PC-9 (cell line): ENCODE measurements at places on chromosomes 7 and 10. TPM values are rescaled to one million over a fixed set of nuclear protein-coding genes. Genes with fewer than 3 reads are reported as not detected.

DNA sequence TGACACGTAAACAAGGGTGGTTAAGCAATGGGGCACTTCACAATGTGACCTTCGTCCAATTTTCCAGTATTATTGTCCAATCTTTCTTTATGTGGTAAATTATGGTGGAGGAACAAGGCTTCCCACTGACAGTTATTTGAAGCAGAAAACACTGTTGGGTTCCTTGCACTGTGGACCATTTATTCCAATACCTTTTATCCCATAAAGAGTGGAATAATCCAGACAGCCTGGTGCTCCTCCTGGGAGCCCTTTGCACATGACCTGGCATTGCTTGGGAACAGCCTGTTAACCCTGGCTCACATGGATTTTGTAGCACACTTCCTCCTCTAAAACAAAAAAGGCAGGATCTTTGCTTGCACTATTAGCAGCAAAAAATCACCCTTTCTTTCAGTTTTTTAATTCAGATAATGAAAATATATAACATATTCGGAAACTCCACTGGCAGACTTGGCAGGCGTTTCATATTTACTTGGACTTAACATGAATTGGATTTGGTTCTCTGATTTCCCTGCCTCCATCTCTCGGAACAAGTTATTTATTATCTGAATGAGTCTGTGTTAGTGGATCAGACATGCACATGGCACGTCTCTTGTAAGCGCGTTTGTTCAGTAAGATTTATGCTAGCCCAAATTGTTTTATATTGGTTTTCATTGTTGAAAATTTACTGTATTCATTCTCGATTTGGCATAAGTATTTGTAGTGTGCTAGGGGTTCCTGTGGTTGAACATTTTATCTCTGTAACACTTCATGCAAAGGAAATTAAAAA lies 59.3 kb downstream of the BMPER start:
- no peak for DNase-seq

Gene MINDY4
- 11.5 and 14.8 TPM in 2 replicates for total RNA-seq

Gene GBX1
- not detected in 2 replicates for total RNA-seq

- no peak for DNase-seq
Observed at GRCh38 chr10:100739517-100740368, 5.6 kb upstream of the PAX2 start.

DNA sequence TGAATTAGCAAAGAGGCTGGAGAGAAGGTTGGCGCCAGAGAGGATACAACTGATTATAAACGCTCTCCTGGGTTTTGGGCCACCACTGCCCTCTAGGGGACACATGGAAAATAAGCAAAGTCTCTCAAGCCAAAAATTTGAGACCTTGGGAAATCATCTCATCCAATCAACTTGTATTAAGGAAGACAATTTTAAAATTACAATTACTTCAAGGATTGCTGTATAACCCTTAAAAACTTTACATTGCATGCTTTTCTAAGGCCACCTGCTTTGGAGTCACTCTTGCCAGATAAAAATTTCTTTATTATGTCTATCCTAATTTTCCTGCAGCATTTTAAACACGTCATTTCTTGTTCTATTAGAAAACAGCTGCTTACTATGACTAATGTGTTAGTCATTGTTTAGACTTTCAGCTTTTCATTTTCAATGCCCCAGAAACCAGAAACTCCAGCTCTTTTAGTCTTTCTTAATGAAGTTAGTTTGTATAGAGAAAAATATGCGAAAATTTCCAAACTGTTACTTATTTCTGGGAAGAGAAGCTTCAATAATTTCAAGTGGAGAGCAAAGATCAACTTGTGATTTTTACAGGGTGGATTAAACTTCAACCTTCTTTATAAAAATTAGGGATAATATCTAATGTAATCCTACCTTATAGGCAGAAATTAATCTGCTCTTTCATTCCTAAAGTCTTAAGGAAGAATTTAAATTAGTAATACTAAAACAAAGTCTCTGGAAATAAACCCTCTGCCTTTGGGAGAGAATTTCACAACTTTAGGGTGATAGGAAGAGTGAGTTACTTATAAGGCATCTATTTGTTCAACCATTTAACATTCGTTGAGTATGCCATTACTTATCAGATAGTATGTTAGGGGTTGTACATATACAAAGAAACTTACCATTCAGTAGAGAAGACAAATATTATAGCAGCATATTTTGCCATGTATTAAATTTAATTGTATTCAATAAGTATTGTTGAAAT lies 20.6 kb upstream of the RHOBTB1 start:
- peak; percentile 94 for DNase-seq

Gene SPDYE2
- not detected in 2 replicates for total RNA-seq

DNA sequence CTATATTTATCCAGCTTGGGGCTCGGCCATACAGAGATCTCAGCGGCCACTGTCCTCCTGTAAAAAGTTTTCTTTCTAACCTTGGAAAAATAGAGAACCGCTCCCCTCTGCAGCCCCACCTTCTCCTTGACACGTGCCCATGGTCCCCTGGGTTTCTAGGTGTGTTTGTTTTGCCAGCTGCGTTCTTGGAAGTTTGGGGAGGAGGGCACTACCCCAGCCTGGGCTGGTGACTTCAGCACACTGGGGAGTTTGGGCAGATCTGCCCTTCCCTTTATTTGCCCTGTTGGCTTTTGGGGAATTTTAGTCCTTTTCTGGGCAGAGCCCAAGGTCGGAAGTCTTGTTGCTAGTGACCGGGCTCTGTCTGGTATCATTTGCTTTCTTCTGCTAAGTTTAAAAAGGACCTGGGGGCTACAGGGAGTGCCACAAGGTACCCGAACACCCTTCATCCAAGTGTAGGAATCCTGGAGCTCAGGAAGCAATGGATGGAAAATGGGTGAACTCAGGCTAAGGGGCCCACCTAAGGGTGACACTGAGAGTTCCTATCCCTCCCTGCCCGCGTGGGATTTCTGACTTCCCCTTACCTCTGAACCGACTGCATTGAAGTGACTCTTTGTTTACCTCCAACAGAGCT lies 1.7 kb downstream of the ADAMTS14 start:
- no peak for DNase-seq

- DNase-seq, result no peak
Observed at GRCh38 chr10:61970182-61971002, 68.9 kb downstream of the ARID5B start.

- DNase-seq, result no peak
Observed at GRCh38 chr10:43273997-43274396, 7.1 kb upstream of the RASGEF1A start.

GRCh38 chr10:62083412-62084267 lies 182.1 kb downstream of the ARID5B start:
- peak; percentile 38 for DNase-seq

- DNase-seq, result no peak
Observed at GRCh38 chr7:80719261-80719660, 80.8 kb downstream of the CD36 start.

GRCh38 chr7:25476863-25477499 lies 248.7 kb upstream of the NPVF start:
- DNase-seq, result no peak
